ENCODE measurements at places on chromosomes 7 and 10. TPM values are rescaled to one million over a fixed set of nuclear protein-coding genes. Genes with fewer than 3 reads are reported as not detected.

CALML3 gene
- not detected for total RNA-seq

SLC29A4 gene
- 0.98 TPM for total RNA-seq

GLI3 gene
- total RNA-seq: 17.5 TPM

ASB15 gene
- not detected for total RNA-seq

LIPN gene
- total RNA-seq: 1.0 TPM

MGMT gene
- 19.4 TPM for total RNA-seq

CPN1 gene
- not detected for total RNA-seq

SPDYE2 gene
- not detected for total RNA-seq

HPS6 gene
- total RNA-seq: 22.6 TPM

CCL24 gene
- total RNA-seq: 4.8 TPM

- no peaks in the 10 kb centered on the region for H3K4me1 ChIP-seq
- H3K36me3 ChIP-seq: no peaks in the 10 kb centered on the region
- H3K4me3 ChIP-seq: no peak overlapping the region
- H3K27ac ChIP-seq: no peak overlapping the region
- no peak for DNase-seq
These were observed 367.5 kb downstream of the CCSER2 start for GRCh38 chr10:84695902-84696301.

GRCh38 chr7:47647181-47647917, 65.4 kb upstream of the TNS3 start:
- no peak overlapping the region for H3K27ac ChIP-seq
- no peak overlapping the region for H3K4me3 ChIP-seq

DNA sequence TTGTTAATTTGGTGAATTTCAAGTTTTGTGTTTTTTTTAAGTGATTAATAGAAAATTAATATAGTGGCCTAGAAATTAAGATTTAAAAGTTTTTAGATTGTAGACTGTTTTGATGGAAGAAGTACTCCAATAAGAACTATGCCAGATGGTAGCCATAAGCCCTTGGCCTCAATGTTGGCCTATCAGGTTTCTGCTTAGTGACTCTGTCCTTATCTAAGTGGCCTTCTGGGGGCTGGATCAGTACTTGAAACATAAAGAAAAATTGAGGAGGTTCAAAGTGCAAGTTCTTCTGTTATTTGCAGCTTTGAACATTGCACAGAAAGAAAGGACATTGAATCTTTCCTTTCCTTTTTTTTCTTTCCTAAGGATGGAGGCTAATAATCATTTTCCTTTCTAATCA, 9.9 kb downstream of the CCDC126 start:
- DNase-seq: no peak
- H3K27me3 ChIP-seq: no peaks in the 10 kb centered on the region
- H3K4me1 ChIP-seq: no peaks in the 10 kb centered on the region

GRCh38 chr10:127997937-127998336, 91.0 kb downstream of the PTPRE start:
- H3K4me1 ChIP-seq: peaks cover 24% of the 10 kb centered on the region
- no peak for DNase-seq
- peak overlapping the region; percentile 71 for H3K27ac ChIP-seq
- H3K4me3 ChIP-seq: no peak overlapping the region
- H3K36me3 ChIP-seq: no peaks in the 10 kb centered on the region

DNA sequence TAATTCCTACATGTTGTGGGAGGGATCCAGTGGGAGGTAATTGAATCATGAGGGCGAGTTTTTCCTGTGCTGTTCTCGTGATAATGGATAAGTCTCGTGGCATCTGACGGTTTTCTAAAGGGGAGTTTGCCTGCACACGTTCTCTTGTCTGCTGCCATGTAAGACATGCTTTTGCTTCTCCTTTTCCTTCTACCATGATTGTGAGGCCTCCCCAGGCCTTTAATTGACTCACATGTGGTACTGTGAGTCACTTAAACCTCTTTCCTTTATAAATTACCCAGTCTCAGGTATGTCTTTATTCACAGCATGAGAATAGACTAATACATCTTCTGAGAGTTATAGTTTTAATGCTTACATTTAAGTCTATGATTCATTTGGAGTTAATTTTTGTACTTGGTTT, 22.6 kb upstream of the CPN1 start:
- no peak overlapping the region for H3K4me3 ChIP-seq
- DNase-seq: no peak
- no peaks in the 10 kb centered on the region for H3K36me3 ChIP-seq
- H3K27ac ChIP-seq: no peak overlapping the region
- no peaks in the 10 kb centered on the region for H3K4me1 ChIP-seq
- H3K27me3 ChIP-seq: peaks cover 3% of the 10 kb centered on the region

GRCh38 chr10:97003151-97003803, 171.2 kb downstream of the LCOR start:
- no peak overlapping the region for H3K27ac ChIP-seq
- H3K4me1 ChIP-seq: no peaks in the 10 kb centered on the region
- DNase-seq: no peak
- no peak overlapping the region for H3K4me3 ChIP-seq

DNA sequence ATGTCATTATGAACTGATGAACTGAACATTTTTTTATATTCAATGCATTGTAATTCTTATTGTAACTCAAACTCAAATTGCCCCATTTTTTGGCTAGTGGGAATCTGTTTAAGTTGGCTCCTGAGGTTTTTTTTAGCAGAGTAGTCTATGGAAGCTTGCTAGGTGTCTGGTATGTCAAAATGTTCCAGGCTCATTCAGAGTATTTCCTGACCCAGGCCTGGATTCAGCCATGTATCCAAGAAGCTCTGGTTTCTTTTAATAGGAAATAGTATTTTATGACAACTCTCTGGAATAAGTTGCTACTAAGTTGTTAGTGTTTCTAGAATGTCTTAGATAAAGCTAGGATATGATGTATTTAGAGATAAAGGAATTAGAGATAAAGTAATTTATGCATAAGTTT, 288.0 kb downstream of the ARL4A start:
- no peaks in the 10 kb centered on the region for H3K4me1 ChIP-seq
- DNase-seq: no peak
- no peaks in the 10 kb centered on the region for H3K36me3 ChIP-seq
- no peak overlapping the region for H3K27ac ChIP-seq

- no peak for DNase-seq
- peak overlapping the region; percentile 8 for H3K27ac ChIP-seq
- H3K4me3 ChIP-seq: no peak overlapping the region
- H3K36me3 ChIP-seq: peaks cover 84% of the 10 kb centered on the region
These were observed 9.6 kb upstream of the MRPS24 start for GRCh38 chr7:43878867-43879266.

- H3K4me1 ChIP-seq: no peaks in the 10 kb centered on the region
- no peak overlapping the region for H3K27ac ChIP-seq
- H3K4me3 ChIP-seq: no peak overlapping the region
These were observed 101.3 kb downstream of the MDFIC start for GRCh38 chr7:115023219-115023618.

DNA sequence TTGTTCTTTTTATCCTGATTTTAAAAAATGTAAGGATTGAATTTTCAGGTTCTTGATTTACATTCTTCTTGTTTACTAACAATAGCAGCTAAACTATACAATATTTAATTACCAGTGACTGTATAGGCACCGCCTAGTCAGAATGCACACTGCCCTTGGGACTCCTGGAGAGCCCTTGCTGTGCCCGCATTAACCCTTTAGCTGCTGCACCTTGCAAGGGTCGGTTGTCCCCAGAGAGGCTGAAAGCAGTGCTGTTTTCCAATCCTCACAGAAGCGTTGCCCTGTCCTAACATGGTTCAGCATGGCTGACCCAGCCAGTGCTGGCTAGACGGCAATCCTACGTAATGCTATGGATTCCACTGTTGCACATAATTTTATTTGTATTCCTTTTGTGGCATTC, 102.6 kb downstream of the HECW1 start:
- DNase-seq: no peak
- H3K36me3 ChIP-seq: no peaks in the 10 kb centered on the region
- no peak overlapping the region for H3K4me3 ChIP-seq

DNA sequence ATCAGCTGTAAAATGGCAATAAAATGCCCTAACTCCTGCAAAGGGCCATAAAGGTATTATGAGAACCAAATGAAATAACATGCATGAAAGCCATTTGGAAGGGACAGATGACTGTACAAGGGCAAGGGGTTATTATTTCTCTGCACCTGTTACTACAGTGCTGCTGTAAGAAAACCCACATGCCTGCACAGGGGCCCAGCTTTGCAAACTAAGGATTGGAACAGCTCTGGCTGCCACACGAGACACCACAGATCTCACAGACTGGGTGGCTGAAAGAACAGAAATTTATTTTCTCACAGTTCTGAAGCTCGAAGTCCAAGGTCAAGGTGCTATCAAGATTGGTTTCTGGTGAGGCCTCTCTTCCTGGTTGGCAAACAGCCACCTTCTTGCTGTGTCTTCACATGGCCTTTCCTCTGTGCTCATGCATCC, 409.0 kb upstream of the NRP1 start:
- no peaks in the 10 kb centered on the region for H3K27me3 ChIP-seq
- H3K27ac ChIP-seq: no peak overlapping the region
- H3K36me3 ChIP-seq: no peaks in the 10 kb centered on the region

GRCh38 chr10:22454634-22455033, 109.3 kb downstream of the SPAG6 start:
- no peaks in the 10 kb centered on the region for H3K36me3 ChIP-seq
- DNase-seq: no peak
- H3K4me3 ChIP-seq: no peak overlapping the region
- H3K4me1 ChIP-seq: no peaks in the 10 kb centered on the region
- no peak overlapping the region for H3K27ac ChIP-seq

- no peak for DNase-seq
- peak overlapping the region; percentile 44 for H3K27ac ChIP-seq
- H3K36me3 ChIP-seq: no peaks in the 10 kb centered on the region
- no peak overlapping the region for H3K4me3 ChIP-seq
- no peaks in the 10 kb centered on the region for H3K27me3 ChIP-seq
These were observed 14.3 kb downstream of the TSPAN15 start for GRCh38 chr10:69465457-69466157.

GRCh38 chr7:123712619-123713018, 36.2 kb downstream of the WASL start:
- H3K27me3 ChIP-seq: no peaks in the 10 kb centered on the region
- peaks cover 15% of the 10 kb centered on the region for H3K36me3 ChIP-seq
- no peak for DNase-seq
- peaks cover 37% of the 10 kb centered on the region for H3K4me1 ChIP-seq
- no peak overlapping the region for H3K4me3 ChIP-seq
- H3K27ac ChIP-seq: no peak overlapping the region
